ENCODE measurements at places on chromosomes 11 and 22.

DNA sequence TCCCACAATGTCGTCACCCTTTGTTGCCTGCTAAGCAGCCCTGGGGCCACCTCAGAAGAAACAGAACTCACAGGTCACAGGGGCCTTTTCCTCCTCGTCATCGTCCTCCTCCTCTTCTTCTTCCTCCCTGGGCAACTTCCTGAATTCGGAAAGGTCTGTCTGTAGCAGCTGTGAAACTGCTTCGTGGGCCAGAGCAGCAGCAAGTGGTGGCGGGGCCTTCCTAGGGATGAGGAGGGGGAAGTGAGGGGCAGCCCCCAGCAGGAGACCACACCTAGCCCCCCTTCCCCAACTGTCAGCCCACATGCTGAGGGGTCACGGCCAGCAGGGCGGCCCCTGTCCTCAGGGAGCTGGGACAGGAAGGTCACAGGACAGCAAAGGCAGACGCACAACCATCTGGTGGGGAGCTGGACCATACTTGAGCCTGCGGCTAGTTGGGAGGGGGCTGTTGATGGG, 13.2 kb downstream of the PPM1F start:
- DNase-seq: no peak

DNA sequence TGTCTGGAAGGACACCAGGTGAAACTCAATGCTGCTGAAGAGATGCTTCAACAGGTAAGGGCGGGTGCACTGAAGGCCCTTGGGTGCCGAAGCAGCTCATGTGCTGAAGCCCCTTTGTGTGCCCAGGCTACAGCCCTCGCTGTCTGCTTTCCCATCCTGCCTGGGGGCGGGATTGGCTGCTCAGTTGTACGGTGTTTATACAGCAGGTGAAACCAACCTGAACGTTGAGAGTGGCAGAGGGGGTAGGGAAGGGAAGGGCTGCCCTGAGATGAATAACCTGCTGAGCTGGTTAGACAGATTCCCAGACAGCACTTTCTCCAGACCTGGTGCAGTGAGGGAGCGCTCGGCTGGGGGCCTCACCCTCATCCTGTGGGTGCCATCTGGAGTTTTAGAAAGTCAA, 75.7 kb downstream of the CYB5R2 start:
- DNase-seq: no peak

GRCh38 chr11:117818041-117818873, 6.3 kb downstream of the FXYD2 start:
- DNase-seq: no peak

DNA sequence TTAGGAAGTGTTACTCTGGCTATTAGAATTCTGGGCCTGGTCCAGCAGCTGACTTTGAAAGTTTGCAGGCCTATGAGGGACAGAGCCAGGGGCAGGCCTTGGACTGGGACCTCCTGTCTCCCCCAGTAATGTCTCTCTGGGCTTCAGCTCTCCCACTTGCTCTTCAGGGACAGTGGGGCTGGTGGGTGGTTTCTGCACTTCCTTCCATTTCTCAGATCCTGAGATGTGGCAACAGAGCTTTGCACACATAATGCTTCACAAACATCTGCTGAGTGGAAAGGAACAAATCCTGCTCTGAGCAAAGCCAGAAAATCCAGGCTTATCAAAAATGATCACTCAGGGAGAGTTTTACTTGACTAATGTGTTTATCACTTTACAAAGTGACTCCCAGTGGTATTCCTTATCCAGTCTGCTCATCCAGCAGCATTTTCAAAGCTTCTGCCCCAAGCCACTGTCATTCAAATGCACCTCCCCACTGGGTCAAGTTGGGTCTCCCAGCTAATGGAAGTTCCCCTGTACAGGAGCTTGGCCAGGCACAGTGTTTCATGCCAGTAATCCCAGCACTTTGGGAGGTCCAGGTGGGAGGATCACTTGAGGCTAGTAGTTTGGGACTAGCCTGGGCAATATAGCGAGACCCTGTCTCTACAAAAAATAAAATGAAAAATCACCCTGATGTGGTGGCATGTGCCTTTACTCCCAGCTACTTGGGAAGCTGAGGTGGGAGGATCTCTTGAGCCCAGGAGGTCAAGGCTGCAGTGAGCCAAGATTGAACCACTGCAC, 13.5 kb upstream of the OSBP2 start:
- DNase-seq: no peak

- no peak for DNase-seq
These were observed 30.3 kb downstream of the GNB1L start for GRCh38 chr22:19824212-19824925.

- peak; percentile 7 for DNase-seq
These were observed 844.5 kb upstream of the RAG2 start for GRCh38 chr11:37442576-37442975.

DNA sequence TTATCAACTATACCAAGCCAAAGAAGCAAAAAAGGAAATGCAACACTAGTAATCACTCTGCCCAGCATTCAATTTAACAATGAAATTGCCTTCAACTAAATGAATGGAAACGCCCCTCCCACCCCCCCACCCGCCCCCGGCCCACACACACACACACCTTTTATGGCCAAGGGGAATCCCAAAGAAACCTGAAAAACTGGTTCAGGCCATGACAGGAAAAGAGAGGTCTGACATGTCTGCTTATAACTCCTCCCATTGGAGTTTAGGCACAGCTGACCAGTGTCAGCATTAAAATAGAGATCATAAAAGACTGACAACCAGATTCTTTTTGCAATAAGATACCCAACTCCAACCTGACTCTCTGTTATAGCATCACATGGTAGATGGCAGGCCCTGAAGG, 42.6 kb downstream of the ACER3 start:
- no peak for DNase-seq

DNA sequence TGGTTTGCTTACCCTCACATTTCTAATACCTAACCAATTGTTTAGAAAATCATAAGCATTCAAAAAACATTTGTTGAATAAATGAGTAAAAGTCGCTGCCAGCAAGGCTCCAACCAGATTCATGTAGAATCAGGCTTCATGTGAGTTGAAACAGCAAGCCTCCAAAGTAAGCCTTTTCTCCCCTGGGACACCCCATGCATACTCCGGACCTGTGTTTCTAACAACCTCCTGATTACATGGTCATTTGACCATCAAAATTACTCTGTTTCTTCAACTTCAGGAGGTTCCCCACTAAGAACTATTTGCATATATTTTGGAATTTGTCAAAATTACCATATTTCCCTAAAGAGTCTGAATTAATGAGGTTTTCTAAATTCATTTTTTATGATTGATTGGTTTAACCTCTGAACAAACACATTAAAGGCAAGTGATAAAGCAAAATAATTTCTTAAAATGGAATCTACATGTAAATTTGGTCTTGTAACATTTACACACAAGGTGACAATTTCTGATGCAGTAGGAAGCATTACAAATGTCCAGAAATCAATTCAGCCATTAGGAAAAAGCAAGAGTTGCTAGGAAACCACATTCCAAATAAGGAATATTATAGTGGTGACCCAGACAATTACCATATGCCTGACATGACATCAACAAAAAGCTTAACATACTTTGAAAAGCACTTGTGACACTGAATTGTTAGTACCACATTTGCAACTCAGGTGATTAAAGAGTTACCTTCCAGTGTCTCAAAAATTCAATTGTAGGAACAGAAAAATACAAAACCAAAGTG, 252.6 kb downstream of the GUCY1A2 start:
- no peak for DNase-seq

- no peak for DNase-seq
These were observed 89.0 kb downstream of the RELT start for GRCh38 chr11:73465023-73465675.
